Ovary (tissue), 10 donors: ENCODE measurements at places on chromosomes 7 and 10. TPM values are rescaled to one million over a fixed set of nuclear protein-coding genes. Genes with fewer than 3 reads are reported as not detected.

DNA sequence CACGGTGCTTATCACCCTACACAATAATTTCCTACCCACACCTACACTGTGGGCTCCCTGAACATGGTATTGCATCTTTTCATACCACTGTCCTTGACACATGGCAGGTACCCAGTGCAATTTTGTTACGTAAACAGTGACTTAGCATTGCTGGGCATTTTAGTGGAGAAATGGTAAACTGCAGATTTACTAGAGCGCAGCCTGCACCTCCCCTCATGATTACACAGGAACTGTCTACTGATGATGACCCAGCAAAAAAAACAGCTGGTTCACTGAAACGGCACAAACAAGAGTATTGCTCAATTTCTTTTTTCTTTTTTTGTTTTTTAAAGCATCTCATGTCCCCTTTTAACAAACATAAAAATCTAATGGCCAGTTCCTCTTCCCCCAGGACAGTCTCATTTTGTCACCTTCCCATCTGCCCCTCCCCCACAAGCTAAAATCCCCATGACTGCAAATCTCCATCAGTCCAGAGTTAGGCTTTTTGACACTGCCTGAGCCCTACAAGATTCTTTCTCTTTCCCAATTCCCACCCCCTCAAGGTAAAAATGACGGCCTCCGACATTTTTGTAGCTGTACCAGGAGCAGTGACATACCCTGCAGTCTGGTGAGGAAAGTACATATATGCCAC lies 2.8 kb downstream of the ZNF746 start:
- no peak overlapping the region for H3K4me3 ChIP-seq
- H3K27me3 ChIP-seq = no peaks in the 10 kb centered on the region
- no peak overlapping the region for H3K27ac ChIP-seq
- DNase-seq = no peak
- no peaks in the 10 kb centered on the region for H3K36me3 ChIP-seq

TMEM72 gene
- total RNA-seq = not detected

GRCh38 chr10:72875250-72876055 lies 18.1 kb upstream of the OIT3 start:
- DNase-seq = no peak
- no peak overlapping the region for H3K27ac ChIP-seq
- no peak overlapping the region for H3K4me3 ChIP-seq
- no peaks in the 10 kb centered on the region for H3K4me1 ChIP-seq
- H3K27me3 ChIP-seq = no peaks in the 10 kb centered on the region
- H3K36me3 ChIP-seq = no peaks in the 10 kb centered on the region

- no peak overlapping the region for H3K4me3 ChIP-seq
- no peaks in the 10 kb centered on the region for H3K27me3 ChIP-seq
- DNase-seq = no peak
- no peaks in the 10 kb centered on the region for H3K36me3 ChIP-seq
- H3K4me1 ChIP-seq = no peaks in the 10 kb centered on the region
- no peak overlapping the region for H3K27ac ChIP-seq
Observed at GRCh38 chr7:148042935-148043631, 547.5 kb upstream of the C7orf33 start.

DNA sequence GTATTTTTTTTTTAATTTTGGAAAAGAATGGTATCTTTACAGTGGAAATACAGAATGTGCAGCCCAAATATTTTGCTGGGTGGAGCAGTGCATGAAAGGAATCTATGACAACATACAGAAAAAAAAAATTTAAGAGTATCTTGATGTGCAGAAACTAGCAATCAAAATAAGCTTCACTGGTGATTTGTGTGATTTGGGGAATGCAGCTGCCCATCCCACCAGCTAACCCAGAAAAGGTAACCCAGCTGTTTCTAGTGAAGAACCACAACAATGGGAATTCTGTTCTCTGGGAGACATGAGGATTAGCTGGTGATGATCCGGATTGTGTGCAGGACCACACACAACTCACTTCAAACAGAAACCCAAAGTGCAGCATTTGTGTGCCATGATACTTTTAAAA lies 375.5 kb downstream of the SEMA3D start:
- H3K4me3 ChIP-seq = no peak overlapping the region
- H3K27ac ChIP-seq = no peak overlapping the region
- H3K4me1 ChIP-seq = no peaks in the 10 kb centered on the region
- no peak for DNase-seq
- H3K36me3 ChIP-seq = no peaks in the 10 kb centered on the region
- H3K27me3 ChIP-seq = no peaks in the 10 kb centered on the region

LGI1 gene
- total RNA-seq = not detected

TAC1 gene
- total RNA-seq = not detected

ANKRD61 gene
- total RNA-seq = not detected

DNA sequence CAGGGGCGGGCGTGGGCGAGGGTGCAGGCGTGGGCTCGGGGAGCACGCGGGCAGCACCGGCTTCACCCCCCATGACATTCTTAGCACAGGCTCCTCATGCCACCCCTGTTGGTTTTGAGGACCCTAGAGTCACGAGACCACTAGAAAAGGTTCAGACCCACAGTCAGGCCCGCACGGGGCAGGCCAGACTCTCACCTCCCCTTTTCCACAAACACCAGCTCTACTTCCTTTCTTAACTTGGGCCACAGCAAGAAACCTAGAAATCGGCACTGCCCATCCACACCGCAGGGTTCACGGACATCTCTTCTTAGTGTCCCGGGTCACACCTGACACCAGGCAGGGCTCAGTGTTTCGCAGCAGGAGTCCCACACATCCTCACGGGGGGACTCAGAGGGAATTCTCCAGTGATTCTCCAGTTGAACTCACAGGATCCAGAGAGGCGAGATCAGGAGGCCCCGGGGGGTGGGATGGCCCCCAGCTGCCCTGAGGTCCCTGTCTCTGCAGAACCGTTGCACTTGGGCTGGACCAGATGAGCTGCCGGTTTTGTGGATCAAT lies 52.0 kb downstream of the JAKMIP3 start:
- H3K4me3 ChIP-seq = no peak overlapping the region
- no peak overlapping the region for H3K27ac ChIP-seq
- DNase-seq = peak; percentile 19
- H3K27me3 ChIP-seq = no peaks in the 10 kb centered on the region
- H3K4me1 ChIP-seq = no peaks in the 10 kb centered on the region
- no peaks in the 10 kb centered on the region for H3K36me3 ChIP-seq

GRCh38 chr7:98102170-98102569 lies 4.5 kb upstream of the LMTK2 start:
- DNase-seq = no peak
- H3K36me3 ChIP-seq = no peaks in the 10 kb centered on the region
- H3K4me3 ChIP-seq = no peak overlapping the region

- H3K27ac ChIP-seq = no peak overlapping the region
- H3K4me1 ChIP-seq = no peaks in the 10 kb centered on the region
- no peak overlapping the region for H3K4me3 ChIP-seq
- H3K36me3 ChIP-seq = no peaks in the 10 kb centered on the region
- no peaks in the 10 kb centered on the region for H3K27me3 ChIP-seq
- no peak for DNase-seq
Observed at GRCh38 chr7:121519548-121520521, 123.7 kb upstream of the FAM3C start.

- no peak overlapping the region for H3K4me3 ChIP-seq
- DNase-seq = no peak
- H3K27me3 ChIP-seq = no peaks in the 10 kb centered on the region
- H3K4me1 ChIP-seq = no peaks in the 10 kb centered on the region
- H3K27ac ChIP-seq = no peak overlapping the region
Observed at GRCh38 chr10:1602037-1602484, 135.3 kb downstream of the ADARB2 start.

DNA sequence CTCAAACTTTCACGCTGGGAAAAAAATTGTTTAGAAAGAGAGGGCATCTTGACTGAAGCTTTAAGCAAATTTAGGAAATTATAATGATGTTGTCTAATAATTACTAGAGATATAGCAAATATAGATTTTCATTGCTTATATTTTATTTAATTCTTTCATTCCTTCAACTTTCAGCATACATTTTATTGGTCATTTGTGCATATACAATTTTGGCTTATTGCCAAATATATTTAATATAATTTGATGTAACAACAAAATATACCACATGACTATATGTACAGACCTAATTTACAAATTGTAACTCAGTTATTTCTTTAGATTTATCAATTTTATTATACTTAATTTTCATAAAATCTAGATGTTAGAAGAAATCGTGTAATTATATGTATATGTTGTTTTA lies 390.1 kb downstream of the ATRNL1 start:
- no peak overlapping the region for H3K27ac ChIP-seq
- no peaks in the 10 kb centered on the region for H3K36me3 ChIP-seq
- H3K27me3 ChIP-seq = no peaks in the 10 kb centered on the region
- H3K4me3 ChIP-seq = no peak overlapping the region
- no peak for DNase-seq

DNA sequence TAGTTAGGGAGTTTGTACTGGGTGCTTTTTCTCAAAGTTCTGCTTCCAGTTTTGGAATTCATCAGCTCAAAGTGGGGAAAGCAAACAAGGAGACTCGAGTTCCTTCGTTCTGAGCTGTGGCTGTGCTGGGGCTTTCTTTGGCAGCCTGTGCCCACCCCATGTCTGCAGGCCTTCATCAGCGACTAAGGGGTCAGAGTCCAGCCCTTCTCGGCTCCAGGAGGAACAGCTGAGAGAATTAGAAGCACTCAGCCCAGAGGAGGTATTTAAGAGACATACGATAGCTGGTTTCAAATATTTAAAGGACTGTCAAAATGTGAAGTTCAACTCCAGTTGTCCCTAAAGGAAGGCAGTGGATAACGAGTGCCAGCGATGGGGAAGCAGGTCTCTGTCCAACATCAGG lies 41.3 kb downstream of the SH3PXD2A start:
- no peak for DNase-seq
- H3K27ac ChIP-seq = no peak overlapping the region
- H3K36me3 ChIP-seq = no peaks in the 10 kb centered on the region
- H3K4me3 ChIP-seq = no peak overlapping the region

LRGUK gene
- 0.67 TPM for total RNA-seq

PTPRZ1 gene
- total RNA-seq = 0.74 TPM

VWC2 gene
- total RNA-seq = 2.0 TPM
